GM06990 (cell line): ENCODE measurements at places on chromosomes 3 and 15.

- DNase-seq, result no peak
These were observed 29.7 kb upstream of the NSMCE3 start for GRCh38 chr15:29299331-29299730.

GRCh38 chr15:30953731-30954378 lies 37.6 kb downstream of the MTMR10 start:
- no peak for DNase-seq

GRCh38 chr3:156787926-156788663 lies 38.1 kb upstream of the LEKR1 start:
- DNase-seq, result no peak

DNA sequence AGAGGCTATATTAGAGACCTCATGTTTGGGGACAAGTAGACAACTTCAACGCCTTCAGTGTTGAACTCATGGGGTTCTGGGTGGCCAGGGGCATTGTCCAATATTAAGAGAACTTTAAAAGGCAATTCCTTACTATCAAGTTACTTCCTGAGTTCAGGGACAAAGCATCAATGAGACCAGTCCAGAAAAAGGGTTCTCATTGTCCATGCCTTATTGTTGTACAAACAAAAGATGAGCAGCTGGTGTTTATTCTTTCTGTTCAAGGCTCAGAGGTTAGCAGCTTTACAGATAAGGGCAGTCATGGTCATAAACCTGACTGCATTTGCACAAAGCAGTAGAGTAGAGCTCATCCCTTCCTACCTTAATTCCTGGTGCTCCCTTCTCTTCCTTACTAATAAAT lies 18.5 kb upstream of the PDHB start:
- DNase-seq, result no peak

DNA sequence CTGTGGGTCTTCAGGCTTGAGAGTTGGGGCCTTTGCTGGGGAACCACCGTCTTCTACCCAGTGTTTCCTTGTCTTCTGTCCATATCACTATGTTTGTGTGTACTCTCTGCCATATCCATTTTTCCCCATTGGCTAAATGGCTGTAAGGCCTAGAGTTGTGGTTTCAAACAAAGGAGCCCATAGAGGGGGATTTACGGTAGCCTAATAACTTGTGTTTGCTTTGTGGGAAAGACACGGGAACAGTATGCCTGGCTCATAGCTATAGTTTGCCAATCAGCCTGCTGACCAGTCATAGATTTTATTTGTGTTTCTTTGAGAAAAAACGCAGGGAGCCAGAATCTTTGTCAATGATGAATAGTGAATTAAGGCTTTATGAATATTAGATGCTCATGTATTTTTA lies 554.8 kb downstream of the NAALADL2 start:
- DNase-seq, result no peak

- no peak for DNase-seq
These were observed 89.8 kb upstream of the MEX3B start for GRCh38 chr15:82135638-82136037.

DNA sequence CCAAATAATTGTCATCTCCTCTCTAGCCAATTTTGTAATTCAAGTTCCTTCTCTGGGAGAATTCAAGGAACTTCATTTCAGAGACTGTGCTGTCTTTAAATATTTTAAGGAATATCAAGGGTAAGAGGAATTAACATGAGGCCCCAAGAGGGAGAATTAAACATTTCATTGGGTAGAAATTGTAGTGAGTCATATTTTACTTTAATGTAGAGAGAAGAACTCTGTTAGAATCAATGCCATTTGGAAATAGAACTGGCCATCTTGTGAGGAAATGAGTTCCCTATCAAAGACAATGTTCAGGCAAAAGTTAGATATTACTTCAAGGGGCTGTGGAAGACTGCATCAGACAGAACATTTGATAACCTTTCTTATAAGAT lies 43.5 kb upstream of the TP63 start:
- no peak for DNase-seq

- no peak for DNase-seq
These were observed 247.6 kb downstream of the CHST2 start for GRCh38 chr3:143367171-143367570.

DNA sequence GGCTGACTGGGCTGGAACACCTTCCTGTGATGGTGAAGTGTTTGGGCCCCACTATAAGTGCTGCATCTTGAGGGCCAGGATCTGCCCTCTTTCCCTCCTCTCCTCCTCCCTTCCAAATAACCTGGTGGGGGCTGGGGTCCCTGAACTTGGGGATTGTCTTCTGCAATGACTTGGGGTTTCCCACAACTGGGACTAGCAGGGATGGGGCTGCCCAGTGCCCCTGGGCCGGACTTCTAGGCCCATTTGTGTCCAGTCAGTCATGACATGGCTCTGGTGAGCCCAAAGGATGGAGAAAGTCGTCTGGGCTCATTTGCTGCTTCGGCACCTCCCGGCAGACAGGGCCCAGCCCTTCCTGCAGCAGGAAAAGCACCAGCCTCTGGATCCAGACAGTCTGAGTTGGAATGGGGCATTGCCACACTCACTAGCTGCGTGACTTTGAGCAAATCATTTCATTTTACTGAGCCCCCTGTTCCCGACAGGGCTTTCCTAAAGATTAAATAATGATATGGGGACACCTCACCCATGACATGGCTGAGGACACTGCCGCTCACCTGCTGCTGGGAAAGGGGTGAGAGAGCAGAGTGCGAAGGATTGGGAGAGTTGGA lies 113.2 kb downstream of the DNAJB8 start:
- DNase-seq, result no peak

- no peak for DNase-seq
These were observed 102.1 kb upstream of the CMC1 start for GRCh38 chr3:28139288-28139687.

- DNase-seq, result no peak
These were observed 724.8 kb upstream of the CFAP20DC start for GRCh38 chr3:59774634-59775033.

GRCh38 chr3:87498358-87499080 lies 222.1 kb upstream of the POU1F1 start:
- DNase-seq, result no peak

DNA sequence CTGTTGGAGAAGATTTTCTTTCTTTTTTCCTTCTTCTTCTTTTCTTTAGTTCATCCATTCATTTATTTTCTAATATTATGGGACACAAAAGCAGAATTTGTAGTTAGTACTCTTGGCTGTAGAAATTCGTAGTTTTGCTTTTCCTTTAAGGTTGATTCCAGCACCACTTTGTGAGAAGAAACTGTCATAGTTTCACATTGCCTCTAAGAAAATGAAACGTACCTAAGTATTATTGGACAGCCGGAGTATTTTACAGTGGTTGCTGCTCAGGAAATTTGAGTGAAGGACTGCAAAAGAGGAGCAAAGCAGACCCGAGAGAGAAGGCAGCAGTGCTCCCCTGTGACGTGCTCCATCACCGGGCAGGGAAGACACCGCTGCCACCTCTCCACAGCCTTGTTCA lies 48.1 kb downstream of the PLCL2 start:
- no peak for DNase-seq

- DNase-seq, result no peak
These were observed 82.1 kb downstream of the SEC22A start for GRCh38 chr3:123283657-123284398.

GRCh38 chr3:172040981-172041963 lies 1.9 kb downstream of the FNDC3B start:
- no peak for DNase-seq

- DNase-seq, result no peak
These were observed 461.6 kb downstream of the PYDC2 start for GRCh38 chr3:191922570-191922969.

GRCh38 chr15:90020936-90021507 lies 19.9 kb downstream of the ZNF710 start:
- no peak for DNase-seq

GRCh38 chr15:58724466-58724865 lies 25.0 kb downstream of the ADAM10 start:
- peak; percentile 28 for DNase-seq

DNA sequence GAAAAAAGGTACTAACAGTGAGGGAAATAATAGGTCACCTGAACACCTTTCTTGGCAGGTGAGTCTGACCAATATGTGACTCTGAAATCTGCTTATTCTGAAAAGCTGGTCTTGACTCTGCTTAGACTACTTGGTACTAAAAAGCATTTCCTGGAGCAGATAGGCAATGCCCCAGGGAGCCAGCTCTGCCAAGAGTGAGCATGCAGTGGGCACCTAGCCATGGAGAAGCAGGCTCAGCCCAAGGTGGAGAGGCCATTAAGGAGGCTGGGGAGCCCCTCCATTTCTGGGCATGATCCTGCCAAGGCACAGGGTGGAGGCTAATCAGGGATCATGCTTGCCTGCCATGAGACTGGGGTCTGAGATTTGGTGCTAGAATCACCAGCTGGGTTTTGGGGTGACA lies 1.6 kb upstream of the LTF start:
- DNase-seq, result no peak

DNA sequence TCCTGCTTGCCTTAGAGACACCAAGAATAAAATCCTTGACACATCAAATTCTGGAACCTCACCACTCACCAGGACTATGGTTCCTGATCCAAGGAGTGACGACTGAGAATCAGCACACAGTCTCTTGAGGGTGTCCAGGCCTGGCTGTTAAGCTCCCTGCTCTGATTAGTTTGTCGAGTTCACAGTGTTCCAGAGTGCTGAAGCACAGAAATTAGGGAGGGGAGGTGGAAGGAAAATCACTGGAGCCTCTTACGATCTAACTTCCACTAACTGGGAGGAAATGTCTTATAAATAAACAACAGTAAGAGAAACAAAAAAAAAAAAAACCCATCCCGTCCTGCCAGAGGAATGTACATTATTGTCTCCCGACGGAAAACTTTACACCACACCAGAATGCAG lies 330.2 kb downstream of the TIGIT start:
- DNase-seq, result no peak

DNA sequence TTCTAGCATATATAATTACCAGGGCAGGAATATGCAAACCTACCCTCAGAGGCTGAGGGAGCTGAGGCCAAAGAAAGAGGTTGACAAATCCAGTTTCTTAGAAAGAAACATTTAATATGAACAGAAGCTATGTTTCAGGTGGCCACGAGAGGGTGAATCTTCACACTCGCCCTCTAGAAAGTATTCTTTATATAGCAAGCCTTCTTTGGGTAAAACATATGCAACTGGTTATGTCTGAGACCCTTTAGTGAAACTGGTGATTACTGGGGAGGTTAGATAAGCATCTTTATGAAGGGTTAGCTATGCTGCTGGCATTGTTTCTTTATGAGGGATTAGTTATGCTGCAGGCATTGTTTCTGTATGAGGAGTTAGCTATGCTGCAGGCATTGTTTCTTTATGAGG lies 50.7 kb upstream of the GOLGA6L2 start:
- DNase-seq, result no peak

DNA sequence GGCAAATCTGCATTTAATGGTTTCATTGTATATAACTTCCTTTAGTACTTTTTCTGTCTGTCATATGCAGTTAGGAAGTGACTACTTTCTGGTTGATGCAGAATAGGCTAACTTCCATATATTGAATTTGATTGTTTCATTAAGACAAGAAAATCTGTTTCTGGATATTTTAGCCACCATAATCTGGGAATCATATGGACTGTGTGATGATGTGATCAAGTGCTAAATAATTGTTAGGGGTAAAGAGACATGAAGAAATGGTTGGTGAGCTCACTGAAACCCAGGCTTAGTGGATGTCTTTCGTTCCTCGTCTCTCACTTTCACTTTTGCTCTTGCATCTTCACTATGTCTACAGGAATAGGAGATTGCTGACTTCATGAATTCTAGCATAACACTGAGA lies 3.5 kb upstream of the MNS1 start:
- peak; percentile 28 for DNase-seq

DNA sequence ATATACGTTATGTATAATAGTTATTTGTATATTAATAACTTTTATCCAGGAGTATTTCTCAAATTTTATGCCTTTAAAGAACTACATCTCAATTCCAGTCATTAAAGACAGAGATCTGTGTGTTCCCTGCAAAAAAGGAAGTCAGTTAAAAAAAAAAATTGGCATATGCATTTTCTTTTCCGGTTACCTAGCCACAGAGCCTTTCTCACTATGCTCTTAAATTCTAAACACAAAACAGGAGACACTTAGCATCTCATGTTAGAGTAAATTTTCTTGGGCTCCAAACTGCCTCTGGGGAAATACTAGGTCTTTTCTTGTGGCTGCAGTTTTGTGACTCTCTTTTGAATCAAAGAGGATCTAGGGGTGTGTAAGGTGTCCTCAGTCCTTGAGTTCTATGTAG lies 105.9 kb downstream of the KCNH8 start:
- no peak for DNase-seq

DNA sequence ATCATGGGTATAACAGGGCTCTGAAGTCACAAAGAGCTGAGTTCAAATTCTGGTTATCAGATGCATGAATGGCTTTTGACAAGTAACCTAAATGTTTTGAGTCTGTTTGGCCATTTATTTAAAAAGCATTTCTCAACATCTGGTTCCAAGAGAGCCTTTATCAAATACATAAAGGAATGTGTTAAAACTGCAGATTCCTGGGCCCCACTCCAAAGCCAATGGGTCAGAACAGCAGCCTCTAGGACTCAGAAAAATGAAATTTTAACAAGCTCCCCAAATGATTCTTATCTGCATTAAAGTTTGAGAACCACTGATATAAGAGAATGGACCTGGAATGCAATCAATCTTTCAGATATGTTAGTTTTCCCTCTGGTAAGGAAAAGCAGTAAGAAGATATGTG lies 3.4 kb downstream of the B4GALT4 start:
- no peak for DNase-seq

DNA sequence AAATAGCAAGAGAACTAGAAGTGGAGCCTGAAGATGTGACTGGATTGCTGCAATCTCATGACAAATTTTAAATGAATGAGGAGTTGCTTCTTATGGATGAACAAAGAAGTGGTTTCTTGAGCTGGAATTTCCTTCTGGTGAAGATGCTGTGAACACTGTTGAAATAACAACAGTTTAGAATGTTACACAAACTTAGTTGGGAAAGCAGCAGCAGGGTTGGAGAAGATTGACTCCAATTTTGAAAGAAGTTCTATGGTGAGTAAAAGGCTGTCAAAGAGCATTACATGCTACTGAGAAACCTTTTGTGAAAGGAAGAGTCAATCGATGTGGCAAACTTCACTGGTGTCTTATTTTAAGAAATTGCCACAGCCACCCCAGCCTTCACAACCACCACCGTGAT lies 220.9 kb upstream of the LRRFIP2 start:
- DNase-seq, result no peak

- DNase-seq, result no peak
These were observed 82.0 kb downstream of the KCNMB2 start for GRCh38 chr3:178618197-178618596.

- peak; percentile 18 for DNase-seq
These were observed 245.0 kb downstream of the ZMAT3 start for GRCh38 chr3:178826435-178827123.

DNA sequence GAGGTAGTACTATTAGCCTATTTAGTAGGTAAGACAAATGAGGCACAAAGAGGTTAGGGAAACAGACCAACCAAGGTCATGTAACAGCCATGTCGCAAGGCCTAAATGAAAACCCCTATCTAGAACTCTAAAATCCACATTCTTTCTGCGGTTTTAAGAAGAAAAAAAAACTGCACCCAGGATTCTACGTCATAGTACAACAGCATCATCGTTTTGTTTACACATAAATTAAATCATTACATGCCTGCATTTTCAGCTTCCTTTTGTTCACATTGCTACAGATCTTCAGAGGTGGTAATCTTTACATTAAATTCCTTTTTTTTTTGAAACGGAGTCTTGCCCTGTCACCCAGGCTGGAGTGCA lies 548 bp upstream of the PSMD6 start:
- no peak for DNase-seq

- no peak for DNase-seq
These were observed 19.3 kb upstream of the ATP10A start for GRCh38 chr15:25882466-25882865.
